ENCODE measurements at places on chromosomes 7 and 10.

GRCh38 chr7:96169439-96169838, 152.5 kb downstream of the SLC25A13 start:
- no peak for DNase-seq

- no peak for DNase-seq
Measured at GRCh38 chr7:94311515-94311914, 83.2 kb upstream of the COL1A2 start.

GRCh38 chr7:74042746-74043522, 15.0 kb downstream of the ELN start:
- no peak for DNase-seq

- no peak for DNase-seq
Measured at GRCh38 chr7:124369310-124369709, 336.4 kb upstream of the TMEM229A start.

DNA sequence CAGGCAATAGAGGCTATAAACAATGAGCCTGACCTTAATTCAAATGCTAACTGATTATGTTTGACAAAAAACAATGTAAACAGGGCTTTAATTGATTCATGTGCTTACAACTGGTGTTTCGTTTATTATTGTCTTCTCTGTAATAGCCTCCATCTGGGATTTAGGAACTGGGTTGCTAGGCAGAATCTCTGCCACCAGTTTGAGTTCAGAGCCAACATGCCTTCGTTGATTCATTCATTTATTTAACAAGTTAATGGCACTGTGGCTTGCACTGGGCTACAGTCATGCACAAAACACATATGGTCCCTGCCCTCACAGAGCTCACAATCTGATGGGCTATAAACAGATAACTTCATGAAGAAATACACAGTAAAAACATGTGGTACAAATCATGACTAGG, 19.6 kb upstream of the CDHR3 start:
- no peak for DNase-seq

DNA sequence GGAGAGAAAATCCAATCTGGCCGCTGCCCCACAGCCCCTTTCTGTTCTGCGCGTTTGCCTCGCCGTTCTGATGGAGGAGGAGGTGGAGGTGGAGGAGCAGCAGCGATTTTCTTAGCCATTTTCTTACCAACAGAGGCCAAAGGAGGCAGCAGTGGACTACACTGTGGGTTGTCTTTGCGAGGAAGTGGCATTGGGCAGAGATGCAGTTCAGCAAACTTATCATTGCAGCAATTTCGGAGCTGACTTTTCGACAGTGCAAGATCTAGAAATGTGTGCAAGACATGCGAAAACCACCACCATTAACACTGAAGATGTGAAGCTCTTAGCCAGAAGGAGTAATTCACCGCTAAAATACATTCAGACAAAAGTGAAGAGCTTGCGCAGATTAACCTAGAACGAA, 1.9 kb upstream of the ARL4A start:
- DNase-seq: peak; percentile 20

DNA sequence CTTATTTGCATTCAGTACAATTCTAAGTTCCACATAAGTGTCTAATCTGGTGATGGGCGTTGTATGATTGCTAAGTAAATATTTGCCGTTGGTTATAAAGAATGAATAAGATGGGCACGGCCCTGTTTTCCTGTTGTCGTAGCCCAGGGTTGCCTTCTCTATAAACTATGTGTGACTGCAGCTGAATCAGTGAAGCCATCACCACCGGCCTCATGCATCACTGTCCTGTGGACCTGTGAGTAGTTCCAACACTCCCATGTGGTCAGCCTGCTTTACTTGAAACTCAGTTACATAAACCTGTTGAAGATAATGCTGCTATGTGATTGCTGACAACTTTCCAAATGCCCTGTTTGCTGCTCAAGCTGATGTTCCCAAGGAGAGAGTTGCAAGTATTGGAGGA, 21.6 kb upstream of the KLF6 start:
- DNase-seq: no peak

GRCh38 chr10:42979721-42980467, 97.0 kb upstream of the RET start:
- DNase-seq: no peak

- DNase-seq: no peak
Measured at GRCh38 chr7:5671046-5671445, 110.4 kb downstream of the RNF216 start.

- DNase-seq: no peak
Measured at GRCh38 chr7:139641337-139641992, 118.0 kb downstream of the CLEC2L start.

GRCh38 chr7:730501-731439, 3.7 kb upstream of the PRKAR1B start:
- no peak for DNase-seq

DNA sequence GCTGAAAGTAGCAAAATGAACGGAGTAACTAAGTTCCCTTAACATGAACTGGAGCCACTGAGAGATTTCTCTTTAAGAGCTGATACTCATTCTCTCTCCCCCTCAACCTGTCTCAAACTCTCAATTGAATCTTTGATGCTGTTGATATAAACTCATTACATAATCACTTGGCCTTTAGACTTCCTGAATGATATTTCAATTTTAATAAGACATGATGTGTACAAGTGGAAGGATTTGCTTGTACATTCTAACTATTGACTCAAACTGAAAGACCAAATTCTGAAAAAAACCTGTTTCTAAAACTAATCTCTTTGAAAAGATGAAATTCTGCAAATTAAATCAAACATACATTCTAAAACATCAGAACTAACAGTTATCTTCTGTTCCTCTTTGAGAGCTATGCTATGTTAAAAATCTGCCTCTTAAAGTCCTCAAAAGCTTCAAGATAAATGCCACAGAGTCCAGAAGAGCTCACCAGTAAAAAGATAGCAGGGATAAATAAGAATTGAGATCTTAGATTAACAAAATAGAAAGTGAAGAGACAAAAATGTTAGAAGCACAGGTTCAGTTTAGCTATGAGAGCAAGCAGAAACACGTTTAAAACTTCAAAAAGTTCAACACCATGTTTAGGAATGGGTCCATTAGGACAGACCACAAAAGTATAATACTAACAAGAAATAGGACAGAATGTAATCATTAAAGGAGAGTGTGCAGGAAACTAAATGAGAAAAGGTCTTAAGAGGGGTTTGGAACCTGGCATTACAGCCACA, 46.1 kb downstream of the TNPO3 start:
- DNase-seq: no peak

DNA sequence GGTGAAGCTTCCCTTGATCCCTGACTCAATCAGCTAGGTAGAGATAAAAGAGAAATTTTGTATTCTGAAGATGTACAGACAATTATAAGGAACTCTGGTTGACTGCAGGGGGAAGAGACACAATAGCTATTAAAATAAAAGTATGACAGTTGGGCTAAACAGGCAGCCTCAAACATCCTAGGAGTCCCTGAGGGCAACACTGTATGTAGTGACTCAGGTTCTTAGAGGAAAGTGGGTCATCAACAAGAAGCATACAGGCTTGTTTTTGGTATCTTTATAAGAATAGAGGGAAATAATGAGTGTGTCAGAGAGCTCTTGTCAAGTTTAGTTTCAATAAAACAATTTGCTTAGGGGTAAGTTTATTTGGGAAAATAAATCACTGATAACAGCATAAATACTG, 150.3 kb downstream of the AUTS2 start:
- DNase-seq: no peak

- DNase-seq: no peak
Measured at GRCh38 chr7:51139796-51140195, 176.8 kb downstream of the COBL start.

GRCh38 chr10:44238212-44238611, 146.7 kb downstream of the CXCL12 start:
- no peak for DNase-seq

DNA sequence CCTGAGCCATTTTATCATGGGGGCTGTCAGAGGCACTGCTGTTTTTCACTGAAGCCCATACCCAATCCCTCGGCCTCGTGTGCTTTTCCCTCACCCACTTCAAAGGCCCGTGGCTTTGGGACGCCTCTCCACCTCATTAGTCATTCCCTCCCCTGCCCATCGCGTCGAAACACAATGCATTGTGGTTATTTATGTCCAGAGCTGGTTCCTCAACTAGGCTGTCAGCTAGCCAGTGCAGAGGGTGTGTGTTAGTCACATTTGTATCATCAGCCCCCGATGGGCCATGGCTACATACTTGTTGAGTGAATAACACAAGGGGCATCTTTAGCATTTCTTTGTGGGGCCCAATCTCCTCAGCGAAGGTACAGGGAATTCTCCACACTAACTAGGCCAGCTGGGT, 3.8 kb upstream of the CRCP start:
- no peak for DNase-seq

DNA sequence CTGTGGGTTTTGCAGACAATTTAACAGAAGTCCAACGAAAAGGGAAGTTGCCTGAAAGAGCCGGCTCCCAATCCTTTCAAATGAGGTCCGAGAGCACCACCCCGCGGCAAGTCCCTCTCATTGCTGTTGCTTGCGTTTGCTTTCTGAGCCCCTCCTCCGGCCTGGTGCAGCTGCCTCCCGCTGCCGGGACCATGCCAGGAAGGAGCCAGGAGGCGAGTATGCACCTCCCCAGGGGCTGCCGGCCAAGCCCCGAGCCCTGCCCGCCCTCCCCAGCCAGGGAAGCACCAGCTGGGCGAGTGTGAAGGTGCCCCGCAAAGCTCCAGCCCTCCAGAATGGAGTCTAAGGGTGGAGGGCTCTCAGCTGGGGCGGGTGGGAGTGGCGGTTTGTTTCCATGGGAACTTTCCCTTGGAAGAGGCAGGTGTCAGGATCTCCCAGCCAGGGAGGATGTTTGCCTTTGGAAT, 25.8 kb upstream of the PPP2R2D start:
- peak; percentile 42 for DNase-seq

GRCh38 chr10:50410066-50410811, 158.9 kb upstream of the ASAH2 start:
- DNase-seq: no peak

- DNase-seq: no peak
Measured at GRCh38 chr10:91931526-91932190, 8.1 kb downstream of the BTAF1 start.

DNA sequence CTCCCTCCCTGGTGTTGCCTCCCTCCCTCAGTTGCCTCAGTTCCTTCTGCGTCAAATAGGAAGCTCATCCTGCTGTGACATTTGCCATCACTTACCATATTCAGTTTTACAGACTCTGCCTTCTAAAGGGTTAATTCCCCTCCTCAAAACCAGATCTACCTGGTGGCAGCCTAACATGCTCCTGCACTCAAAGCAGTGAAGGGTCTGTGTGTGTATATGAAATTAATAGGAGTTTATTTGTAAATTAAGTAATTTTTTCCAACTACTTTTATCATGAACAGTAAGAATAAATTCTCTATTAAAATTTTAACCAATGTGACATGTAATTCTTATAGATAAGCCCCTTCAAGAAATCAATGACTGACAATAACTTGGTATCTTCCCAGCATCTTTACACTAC, 158.6 kb upstream of the INSYN2A start:
- DNase-seq: no peak

DNA sequence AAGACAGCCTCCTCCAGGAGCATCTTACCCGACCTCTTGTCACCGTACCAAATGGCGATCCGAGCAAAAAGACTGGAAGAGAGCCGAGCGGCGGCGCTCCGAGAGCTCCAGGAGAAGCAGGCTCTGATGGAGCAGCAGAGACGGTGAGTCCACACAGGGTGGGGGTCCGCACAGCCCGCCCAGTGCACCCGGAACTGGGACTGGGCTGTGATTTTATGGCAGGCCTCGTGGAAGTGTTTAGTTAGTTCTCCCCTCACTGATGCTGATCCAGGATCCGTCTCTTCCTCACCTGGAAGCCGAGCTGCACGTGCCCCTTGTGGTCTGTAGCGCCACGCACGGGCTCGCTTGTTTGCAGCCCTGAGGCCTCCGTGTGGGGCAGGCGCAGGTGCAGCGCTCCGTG, 19.6 kb downstream of the LRRC27 start:
- no peak for DNase-seq

DNA sequence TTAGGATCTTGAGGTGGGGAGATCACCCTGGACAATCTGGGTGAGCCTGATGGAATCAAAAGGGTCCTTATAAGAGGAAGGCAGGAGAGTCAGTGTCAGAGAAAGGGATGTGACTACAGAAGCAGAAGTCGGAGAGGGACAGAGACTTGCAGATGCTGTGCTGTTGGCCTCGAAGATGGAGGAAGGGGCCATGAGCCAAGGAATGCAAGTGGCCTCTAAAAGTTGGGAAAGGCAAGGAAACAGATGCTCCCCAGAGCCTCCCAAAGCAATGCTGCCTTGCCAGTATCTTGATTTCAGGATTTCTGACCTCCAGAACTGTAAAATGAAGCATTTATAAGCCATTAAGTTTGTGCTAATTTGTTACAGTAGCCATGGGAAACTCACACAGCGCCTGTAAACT, 165.2 kb downstream of the FANK1 start:
- DNase-seq: no peak

DNA sequence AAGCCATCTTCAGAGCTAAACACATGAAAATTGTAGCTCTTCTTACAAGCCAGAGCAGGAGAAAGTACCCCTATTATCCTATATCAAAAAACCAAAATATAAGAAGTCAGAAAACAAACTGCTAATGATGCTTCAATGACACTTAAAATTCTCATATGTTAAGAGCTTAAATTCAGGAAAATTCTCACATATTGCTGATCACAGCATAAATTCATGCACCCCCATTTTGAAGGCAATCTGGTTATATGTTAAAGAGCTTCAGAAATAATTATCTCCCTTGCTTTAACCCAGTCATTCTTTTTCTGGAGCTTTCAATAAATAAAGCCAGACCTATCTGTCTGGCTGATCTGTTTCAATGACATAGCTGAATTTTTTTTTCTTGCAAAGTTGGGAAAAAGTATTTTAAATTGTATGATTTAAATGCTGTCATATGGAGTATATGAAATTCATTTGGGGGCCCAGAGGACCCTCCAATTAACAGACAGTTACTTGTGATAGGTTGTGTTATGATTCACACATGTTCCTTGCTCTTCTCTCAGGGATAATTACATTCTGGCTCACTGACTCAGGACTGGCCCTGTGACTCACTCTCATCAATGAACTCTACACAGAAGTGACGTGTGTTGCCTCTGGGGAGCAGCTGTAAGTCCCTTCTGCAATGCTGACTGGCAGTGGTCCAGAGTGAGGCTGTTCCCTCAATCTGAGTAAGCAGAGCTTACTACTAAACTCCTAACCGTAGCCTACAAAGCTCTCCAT, 85.2 kb downstream of the HGF start:
- DNase-seq: no peak

- no peak for DNase-seq
Measured at GRCh38 chr10:14296065-14296709, 34.5 kb downstream of the FRMD4A start.

- DNase-seq: no peak
Measured at GRCh38 chr7:102912742-102913141, at the start of gene LRRC17. Gene LRRC17 (plus strand): TSS chr7:102913000. CDS start chr7:102933914, 20,914 bp downstream.
